ENCODE measurements at places on chromosomes 5 and 9. TPM values are rescaled to one million over a fixed set of nuclear protein-coding genes. Genes with fewer than 3 reads are reported as not detected.

GRCh38 chr5:159619826-159620225 is 289.5 kb upstream of the IL12B start:
- DNase-seq: no peak

DNA sequence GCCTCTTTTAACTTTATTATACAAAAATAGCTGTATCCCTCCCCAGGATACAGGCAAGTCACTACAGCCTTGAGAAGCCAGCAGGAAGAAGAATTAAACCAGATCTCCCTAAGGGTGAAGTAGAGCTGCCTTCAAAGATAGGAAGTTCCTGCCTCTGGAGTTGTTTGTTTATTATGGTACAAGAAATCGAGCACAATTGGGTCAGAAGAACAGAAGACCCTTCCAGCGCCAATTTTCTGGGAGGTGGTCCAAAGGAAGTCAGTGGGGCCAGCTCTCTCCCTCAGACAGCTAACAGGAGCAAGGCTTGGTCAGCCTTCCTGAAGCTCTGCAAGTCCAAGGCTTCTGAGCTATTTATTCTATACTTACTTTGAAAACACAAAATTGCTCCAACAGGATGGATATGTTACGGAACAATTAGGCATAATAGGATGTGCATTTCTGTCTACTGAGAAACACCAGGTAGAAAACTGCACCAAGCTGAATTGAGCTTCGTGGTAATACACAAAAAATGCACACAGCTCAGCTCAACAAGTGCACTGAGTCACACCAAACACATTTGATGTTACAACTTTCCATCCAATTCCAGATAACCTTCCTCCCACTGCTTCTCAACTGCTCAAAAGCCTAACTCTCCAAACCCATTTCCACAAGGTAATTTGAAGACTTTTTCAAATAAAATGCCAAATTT is 16.0 kb downstream of the SERINC5 start:
- no peak for DNase-seq

The NOXA1 gene
- 21.8 TPM for total RNA-seq

The SUSD1 gene
- total RNA-seq: 19.8 TPM
